ENCODE measurements at places on chromosomes 4 and X.

DNA sequence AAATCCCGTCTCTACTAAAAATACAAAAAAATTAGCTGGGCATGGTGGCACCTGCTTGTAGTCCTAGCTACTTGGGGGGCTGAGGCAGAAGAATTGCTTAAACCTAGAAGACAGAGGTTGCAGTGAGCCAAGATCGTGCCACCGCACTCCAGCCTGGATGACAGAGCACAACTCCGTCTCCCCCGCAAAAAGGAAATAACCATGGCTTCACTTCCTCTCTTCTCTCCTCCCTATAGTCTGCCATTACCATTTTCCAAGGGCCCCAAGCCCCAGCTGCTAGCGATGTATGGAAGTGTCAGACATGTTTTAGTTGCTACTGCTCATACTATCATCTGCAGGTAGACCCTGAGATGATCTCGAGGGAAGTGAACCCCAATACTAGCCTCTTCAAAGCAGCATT, 177.3 kb upstream of the FAM9B start:
- DNase-seq, result no peak

GRCh38 chr4:156790866-156791265, 180.7 kb downstream of the PDGFC start:
- no peak for DNase-seq

DNA sequence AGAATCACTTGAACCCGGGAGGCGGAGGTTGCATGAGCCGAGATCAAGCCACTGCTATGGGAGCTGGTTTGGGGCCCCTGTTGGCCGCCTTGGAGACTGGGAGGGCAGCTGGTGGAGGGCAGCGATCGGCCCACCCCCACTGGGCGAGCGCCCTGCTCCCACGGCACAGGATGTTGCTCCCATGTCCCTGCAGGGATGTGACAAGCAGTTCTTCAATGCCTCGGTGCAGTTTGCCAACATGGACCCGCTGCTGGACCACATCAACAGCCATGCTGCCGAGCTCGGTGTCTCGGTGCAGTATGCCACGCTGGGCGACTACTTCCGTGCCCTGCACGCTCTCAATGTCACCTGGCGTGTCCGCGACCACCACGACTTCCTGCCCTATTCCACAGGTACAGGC, 19.4 kb downstream of the MAN2B2 start:
- DNase-seq, result no peak

GRCh38 chr4:74516303-74516702, 71.4 kb downstream of the AREG start:
- DNase-seq, result no peak

- no peak for DNase-seq
Observed at GRCh38 chr4:129968778-129969177, 872.8 kb downstream of the C4orf33 start.

GRCh38 chrX:132088864-132089263, 39.0 kb downstream of the FRMD7 start:
- no peak for DNase-seq

- no peak for DNase-seq
Observed at GRCh38 chr4:19992471-19993093, 259.1 kb upstream of the SLIT2 start.

- DNase-seq, result no peak
Observed at GRCh38 chrX:265502-265901, 15.7 kb upstream of the PLCXD1 start.

DNA sequence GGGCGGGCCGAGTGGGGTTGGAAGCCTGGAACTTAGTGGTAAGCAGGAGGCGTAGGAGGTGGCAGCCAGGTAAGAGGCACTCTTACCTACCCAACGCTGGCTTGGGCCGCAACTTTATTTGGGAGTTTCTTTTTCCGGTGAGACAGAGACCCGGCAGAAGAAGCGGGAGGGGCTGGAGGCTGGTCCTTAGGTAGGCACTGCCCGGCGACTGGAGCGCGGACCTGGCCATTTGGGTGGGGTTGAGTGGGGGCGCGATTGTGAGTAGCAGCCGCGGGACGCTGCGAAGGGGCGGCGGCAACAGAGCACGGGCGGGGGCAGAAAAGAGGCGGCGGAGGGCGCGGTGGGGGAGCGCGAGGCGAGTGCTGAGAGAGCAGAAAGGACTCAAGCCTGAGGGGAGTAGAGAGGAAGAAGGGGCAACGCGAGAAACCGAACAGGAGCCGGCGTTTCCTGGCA, 334 bp upstream of the POU4F2 start:
- DNase-seq, result no peak

- no peak for DNase-seq
Observed at GRCh38 chr4:142406917-142407501, 439.1 kb downstream of the INPP4B start.

- no peak for DNase-seq
Observed at GRCh38 chrX:13088156-13088487, 43.7 kb upstream of the FAM9C start.

GRCh38 chrX:103343105-103343504, 13.1 kb downstream of the TCEAL7 start:
- DNase-seq, result no peak

DNA sequence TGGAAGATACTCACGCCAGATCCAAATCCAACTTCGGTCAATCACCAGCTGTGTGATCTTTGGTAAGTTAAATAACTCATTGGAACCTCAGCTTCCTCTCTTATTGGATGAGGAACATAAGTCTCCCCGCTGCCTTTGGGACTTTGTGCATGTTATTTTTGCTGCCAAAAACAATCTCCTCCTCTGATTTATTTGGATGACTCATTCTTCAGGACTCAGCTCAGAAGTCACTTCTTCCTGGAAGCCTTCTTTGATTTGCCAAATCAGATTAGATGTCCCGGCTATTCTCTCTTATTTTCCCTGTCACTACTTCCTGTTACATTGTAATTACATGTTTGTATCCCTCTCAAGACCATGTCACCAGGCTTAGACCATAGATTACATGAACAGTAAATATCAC, 138.0 kb upstream of the BOD1L1 start:
- no peak for DNase-seq

DNA sequence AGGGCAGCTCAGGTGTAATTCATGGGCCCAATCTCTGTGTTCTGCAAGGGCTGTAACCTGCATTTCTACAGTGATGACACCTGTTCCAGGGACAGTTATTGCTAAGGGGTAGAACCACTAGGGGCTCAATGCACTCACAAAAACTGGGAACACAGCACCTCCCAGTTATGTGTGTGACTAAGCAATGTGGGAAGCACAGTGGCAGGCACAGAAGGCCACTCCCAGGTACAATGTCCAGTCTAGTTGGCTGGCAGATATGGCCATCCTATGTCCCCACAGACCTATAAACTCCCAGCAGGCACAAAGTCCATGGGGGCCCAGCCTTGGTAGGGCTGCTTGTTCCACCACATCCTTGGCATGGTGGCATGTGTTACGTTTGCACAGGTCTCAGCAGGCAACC, 25.7 kb downstream of the CXCL13 start:
- no peak for DNase-seq

GRCh38 chr4:116070283-116070682, 956.9 kb upstream of the NDST4 start:
- no peak for DNase-seq

- no peak for DNase-seq
Observed at GRCh38 chrX:130578906-130579305, 177.1 kb downstream of the RBMX2 start.

DNA sequence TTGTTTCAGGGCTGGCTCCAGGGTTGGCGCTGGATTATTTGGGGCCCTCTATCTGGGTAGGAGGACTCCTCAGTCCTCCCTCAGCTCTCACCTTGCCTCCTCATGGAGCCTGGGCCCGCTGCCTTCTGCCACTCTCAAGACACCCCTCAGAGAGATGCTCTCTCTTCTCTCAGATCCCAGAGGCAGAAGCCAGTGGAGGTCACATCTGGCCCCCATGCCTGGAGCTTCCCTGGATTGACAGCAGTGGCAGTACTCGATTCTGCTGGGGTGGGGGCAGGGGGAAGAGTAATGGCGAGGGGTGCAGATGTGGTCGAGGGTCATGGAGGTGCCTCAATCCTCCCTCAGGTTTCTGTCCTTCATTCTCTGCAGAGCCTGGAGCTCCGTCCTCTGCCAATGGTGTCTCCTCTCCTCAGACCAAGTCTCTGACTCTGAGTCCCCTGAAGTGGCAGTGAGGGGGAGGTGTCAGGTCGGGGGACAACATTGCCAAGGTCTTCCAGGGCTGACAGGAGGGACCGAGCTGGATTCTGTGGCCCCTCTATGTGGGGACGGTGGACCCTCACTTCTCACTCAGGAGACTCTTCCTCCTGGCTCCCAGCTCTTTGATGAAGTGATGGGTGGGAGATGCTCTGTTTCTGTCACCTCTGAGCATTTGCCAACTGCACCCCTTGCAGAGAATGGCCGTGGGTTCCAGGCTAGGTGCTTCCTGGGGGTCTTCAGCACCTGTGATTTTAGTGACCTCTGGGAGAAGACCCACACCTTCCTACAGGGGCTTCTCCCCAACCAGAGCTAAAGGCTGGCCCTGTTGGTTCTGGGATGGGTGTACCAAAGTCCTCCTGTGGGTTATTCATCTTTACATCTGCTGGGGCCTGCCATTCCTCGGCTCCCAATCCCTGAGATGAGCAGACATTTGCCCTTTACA, 10.9 kb upstream of the HSFX1 start:
- no peak for DNase-seq

- DNase-seq, result no peak
Observed at GRCh38 chr4:37160653-37161052, 83.9 kb upstream of the NWD2 start.

DNA sequence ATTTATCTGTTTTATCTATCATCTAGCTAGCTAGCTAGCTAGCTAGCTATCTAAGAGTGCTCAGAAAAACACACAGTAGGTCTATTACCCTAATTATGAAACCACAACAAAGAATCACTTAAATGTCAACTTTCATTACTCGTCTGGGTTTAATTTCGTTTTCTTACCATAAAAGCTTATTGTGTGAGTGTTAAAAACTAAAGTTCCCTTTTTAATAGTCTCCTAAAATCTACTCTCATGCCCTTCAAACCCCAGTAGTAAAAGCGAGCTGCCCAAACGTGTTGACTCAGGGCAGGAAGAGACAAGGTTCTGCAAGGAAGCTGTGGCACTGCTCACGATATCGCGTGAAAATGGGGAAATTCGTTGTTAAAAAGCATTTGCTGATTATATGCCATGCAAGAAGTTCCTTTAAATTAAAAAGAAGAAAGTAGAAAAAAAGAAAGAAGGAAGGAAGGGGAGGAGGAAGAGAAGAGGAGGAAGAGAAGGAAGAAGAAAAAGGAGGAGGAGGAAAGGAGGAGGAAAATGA, 595 bp downstream of the MBNL3 start:
- no peak for DNase-seq

- no peak for DNase-seq
Observed at GRCh38 chrX:46554942-46555341, 9.7 kb upstream of the ZNF674 start.

DNA sequence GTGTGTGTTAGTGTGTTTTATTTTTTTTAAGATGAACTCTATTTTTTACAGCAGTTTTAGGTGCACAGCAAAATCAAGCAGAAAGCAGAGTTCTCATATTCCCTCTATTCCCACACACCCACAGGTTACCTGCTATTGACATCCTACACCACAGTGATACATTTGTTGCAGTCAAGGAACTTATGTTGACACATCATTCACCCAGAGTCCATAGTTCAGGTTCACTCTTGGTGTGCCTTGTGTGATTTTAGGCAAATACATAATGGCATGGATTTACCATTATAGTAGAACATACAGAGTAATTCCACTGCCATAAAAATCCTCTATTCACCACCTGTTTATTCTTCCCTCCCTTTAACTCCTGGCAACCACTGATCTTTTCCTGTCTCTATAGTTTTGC, 28.7 kb downstream of the DIAPH2 start:
- DNase-seq, result no peak

- no peak for DNase-seq
Observed at GRCh38 chr4:26964994-26965393, 104.4 kb downstream of the STIM2 start.

DNA sequence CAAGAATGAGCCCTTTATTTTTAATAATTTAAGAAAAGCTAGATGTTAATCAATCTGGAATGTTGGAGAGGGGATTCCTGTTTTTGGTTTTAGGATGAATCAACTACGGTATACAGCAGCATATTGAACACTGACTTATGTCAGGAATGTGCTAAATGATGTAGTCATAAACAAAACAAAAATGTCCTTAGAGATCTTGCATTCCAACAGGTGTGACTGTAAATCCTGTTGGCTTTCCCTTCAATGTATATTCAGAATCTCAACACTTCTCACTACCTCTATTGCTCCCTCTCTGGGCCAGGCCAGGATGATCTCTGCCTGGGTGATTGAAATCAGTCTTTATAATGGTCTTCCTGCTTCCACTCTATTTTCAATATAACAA, 37.8 kb upstream of the BDH2 start:
- DNase-seq, result no peak

GRCh38 chr4:165129924-165130323, 17.3 kb upstream of the TMEM192 start:
- no peak for DNase-seq

DNA sequence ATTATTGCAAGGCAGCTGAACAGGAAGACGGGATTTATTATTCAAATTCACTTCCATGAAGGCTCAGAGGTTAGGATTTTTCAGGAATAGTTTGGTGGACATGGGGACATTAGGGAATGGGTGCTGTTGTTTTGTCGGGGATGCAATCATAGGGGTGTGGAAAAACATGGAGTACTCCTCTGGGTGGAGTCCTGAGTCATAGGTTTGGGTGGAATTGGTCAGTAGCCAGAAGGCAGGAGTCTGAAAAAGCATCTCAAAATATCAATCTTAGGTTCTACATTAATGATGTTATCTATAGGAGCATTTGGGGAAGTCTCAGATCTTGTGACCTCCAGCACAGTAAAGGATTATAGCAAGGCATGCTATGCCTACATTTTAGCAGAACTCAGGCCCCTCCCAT, 14.5 kb upstream of the ETNPPL start:
- no peak for DNase-seq

DNA sequence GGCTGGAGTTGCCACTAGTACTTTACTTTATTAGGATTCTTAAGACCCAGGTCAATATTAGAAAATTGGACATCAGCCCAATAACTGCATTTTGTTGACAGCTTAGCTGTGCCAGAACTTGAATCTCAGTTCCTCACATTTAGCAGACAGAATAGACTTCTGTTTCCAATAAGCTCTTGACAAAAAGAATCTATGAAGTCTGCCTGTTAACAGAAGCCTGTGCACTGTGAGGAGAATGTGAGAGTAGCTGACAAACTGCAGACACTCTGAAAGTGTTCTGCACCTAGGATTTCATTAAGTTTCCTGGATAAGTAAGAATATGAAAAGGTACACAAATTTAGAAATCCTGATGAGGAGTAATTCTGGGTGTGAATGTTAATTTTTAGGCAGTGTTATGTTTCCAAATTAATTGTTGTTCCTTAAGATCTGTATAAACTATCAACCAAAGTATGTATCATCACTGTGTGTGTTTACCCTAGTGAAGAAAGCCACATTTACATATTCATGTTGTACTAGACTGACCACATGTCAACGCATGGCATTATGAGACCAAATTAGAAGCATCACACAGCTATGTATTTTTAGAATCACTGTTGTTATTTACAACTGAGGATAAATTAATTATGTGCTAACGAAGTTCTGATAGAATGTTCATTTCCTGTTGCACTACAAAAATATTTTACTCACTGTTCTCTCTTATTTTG, 756.4 kb upstream of the IGFBP7 start:
- DNase-seq, result no peak

GRCh38 chr4:75432683-75433082, 81.5 kb downstream of the RCHY1 start:
- DNase-seq, result no peak
